ENCODE measurements at places on chromosomes 6 and 20. TPM values are rescaled to one million over a fixed set of nuclear protein-coding genes. Genes with fewer than 3 reads are reported as not detected.

The ENTPD6 gene
- 89.2 TPM for total RNA-seq

The CAPN11 gene
- not detected for total RNA-seq

The FOXA2 gene
- 0.10 TPM for total RNA-seq

The SNAP91 gene
- not detected for total RNA-seq

The OLIG3 gene
- total RNA-seq, result not detected

The PNPLA1 gene
- 0.10 TPM for total RNA-seq

The C6orf15 gene
- not detected for total RNA-seq

The SMLR1 gene
- total RNA-seq, result not detected

The SLC52A3 gene
- 10.2 TPM for total RNA-seq

The PKHD1 gene
- not detected for total RNA-seq

DNA sequence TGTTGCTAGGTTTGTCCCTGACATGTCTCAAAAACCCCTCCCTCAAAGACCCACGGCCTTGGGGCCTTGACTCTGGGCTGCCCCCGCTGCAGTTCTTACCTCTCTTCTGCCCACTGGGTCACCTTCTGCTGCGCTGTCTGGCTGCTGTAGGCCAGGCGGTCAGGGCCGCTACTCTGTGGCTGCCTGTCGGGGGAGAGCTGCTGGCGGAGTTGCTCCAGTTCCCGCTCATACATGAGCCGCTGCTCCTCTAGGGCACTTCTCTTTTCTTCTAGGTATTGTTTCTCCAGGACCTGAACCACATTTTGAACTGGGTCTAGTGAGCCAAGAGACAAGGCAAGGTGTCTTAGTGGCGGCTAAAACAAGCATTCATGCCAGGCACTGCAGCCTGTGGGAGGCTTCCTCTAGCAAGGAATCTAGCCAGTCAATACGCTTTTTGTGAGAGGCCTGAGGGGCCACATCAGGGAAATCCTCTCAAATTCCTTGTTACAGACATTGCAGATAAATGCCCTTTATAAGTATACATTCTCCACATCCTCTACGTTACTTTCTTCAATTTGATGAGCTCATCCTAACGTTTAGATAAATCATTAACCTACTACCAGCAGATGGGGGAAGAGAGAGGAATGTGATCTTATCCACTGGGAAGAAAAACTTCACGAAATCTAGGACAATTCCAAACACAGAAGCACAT is 110.3 kb upstream of the NUP153 start:
- DNase-seq, result no peak

GRCh38 chr6:102732898-102733297 is 1339.4 kb downstream of the GRIK2 start:
- no peak for DNase-seq

DNA sequence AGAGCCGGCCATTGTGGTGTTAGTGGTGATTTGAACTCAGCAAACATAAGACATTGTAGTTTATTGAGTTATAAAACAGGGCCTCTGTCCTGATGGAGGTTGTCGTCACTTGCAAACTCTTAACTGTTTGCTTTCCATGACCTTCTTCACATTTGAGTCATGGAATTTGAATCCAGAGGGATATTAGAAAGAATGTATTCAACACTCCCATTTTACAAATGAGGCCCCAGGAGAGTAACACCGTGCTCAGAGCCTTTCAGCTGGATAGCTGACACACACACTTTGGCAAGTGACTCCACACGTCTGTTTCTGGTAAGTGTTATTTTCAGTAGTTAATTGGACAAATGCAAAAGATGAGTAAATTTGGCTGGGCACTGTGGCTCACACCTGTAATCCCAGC is 72.4 kb upstream of the XRN2 start:
- no peak for DNase-seq

DNA sequence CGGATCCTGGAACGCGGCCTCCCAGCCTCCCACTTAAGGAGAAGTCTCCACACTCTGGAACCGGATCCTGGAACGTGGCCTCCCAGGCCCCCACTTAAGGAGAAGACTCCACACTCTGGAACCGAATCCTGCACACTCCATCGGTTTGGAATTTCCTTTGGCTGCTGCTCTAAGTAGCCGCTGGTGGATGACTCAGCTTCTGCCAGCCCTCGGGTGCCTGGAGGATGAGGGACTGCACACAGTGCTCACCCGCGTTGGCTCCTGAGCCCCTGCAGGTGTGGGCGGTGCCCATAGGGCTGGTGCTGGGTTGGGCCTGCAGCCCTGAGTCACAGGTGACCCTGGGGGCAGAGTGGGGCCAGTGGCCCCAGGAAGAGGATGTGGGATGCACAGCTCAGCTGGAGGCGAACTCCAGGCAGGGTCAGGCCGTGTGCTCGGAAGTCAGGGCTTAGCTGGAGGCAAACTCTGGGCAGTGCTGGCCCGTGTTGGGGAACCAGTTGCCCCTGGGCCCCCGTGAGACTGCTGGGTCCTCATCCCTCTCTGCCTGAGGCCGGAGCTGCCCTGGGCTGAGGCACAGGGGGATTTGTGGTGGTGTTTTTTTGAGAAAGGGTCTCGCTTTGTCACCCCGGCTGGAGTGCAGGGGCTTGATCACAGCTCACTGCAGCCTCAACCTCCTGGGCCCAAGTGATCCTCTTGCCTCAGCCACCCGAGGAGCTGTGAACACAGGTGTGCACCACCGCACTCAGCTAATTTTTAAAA is 13.9 kb upstream of the TNFRSF6B start:
- DNase-seq, result peak; percentile 97

- DNase-seq, result no peak
Measured at GRCh38 chr6:125746731-125747588, 2.5 kb upstream of the HEY2 start.

DNA sequence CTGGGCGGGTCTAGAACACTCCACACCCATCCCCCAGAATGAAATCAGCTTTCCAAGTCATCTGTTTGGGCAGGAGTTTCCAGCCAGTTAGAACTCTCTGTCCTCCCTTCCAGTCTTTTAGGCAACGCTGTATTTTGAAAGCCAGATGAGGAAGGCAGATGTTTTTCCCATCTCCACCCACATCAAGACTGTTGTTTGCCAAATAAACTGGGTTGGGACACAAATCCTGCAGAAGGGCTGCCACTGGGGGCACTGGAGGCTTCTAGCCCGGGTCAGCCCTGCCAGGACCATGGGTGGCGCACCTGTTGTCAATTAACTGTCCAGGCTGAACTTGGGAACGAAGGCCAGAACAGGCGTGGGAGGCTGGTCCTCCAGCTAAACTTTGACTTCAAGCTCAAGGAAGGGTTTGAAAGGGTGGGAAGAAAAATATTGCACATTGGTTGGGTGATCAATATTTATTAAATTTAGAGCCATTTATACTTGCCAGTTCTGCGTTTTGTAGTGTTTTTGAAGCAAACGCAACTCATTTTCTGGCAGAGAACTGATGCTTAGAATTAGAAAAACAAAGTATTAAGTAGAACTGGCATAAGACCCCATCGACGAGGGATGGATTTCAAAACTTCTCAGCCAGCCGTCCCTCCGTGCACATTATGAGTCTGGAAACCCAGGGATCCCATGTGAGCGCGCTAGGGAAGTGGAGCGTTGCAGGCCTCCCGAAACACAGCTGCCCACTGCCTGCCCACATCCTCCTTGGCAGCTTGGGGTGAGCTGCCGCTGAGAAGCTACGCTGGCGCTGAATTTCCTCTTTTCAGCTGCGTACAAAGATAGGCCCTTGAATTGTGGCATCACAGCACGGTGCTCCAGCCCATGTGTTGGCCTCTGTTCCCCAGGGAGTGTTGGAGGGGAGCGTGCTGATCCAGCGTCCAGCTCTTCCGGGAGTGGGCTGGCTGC is 297.4 kb downstream of the QKI start:
- no peak for DNase-seq

DNA sequence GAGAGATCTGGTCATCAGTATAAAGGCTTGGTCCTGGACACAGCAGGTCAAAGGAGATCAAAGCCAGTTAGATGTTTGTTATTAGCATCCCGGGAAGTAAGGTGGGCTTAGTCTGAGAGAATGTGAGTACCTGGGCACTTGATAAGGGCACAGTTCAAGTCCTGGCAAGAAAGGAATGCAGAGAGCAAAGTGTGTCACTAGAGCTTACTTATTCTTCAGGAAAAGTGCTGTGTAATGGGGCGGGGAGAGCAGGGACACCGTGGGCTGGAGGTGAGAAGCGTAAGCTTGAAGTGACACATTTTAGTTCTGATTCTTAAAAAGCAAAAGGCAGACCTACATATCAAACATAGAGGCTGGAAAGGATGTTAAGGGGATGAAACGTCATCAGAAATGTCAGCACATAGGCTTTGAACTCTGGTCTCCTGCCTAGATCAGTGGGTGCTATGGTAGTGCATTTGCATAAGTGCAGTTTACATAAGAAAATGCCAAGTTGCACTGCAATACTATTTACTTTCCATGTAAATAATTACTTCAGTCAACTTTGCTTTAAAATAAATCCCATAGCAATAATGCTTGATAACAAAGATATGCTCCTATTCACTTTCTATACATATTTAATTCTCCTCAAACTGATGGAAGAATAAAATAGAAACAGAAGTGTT is 2.6 kb downstream of the SAMD5 start:
- DNase-seq, result no peak

DNA sequence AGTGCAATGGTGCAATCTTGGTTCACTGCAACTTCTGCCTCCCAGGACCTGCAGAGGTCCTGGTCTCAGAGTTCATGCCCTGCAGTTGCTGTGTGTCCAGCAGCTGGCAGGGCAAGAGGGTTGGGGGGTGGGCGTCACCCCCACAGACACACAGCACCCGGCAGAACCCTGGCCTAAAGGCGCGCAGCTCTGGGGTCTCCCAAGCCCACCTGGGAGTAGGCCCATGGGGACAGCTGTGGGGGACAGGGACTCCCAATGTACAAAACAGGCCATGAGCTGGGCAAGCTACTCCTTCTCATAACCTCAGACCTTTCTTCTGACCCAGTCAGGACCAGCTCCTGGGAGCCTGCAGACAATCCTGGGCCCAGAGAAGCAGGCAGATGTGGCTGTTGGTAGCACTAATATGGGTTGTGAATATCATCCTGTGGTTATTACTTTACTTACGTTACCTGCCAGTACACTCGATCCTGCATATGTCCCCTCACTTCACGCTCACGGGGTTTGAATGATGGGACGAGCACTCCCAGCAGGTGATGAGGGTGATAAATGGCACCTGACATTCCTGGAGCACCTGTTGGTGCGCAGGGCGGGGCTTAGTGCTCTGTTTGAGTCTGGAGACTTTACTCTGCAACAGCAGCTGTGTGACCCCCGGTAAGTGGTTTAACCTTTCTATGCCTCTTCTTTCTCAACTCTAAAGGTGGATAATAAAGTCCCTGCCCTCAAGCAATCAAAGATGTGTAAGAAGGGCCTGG is 39.9 kb upstream of the SULF2 start:
- DNase-seq, result no peak

DNA sequence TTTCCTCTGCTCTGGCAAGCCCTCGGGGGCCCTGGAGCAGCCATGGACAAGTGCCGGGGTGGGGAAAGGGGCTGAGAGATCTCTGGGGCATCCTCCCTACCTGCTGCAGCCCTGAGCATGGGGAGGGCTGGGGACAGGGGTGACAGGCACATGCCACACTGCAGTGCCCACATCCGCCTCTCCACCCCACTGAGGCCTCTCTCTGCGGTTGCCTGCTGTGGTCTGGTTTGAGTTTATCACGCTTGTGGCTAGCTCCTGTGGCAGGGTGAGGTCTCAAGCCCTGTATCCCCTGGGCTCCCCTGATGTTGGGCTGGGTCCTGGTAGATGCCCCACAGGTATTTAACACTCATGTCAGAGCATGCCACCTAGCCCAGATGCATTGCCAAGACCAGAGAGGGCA is 52.9 kb upstream of the MLN start:
- no peak for DNase-seq

DNA sequence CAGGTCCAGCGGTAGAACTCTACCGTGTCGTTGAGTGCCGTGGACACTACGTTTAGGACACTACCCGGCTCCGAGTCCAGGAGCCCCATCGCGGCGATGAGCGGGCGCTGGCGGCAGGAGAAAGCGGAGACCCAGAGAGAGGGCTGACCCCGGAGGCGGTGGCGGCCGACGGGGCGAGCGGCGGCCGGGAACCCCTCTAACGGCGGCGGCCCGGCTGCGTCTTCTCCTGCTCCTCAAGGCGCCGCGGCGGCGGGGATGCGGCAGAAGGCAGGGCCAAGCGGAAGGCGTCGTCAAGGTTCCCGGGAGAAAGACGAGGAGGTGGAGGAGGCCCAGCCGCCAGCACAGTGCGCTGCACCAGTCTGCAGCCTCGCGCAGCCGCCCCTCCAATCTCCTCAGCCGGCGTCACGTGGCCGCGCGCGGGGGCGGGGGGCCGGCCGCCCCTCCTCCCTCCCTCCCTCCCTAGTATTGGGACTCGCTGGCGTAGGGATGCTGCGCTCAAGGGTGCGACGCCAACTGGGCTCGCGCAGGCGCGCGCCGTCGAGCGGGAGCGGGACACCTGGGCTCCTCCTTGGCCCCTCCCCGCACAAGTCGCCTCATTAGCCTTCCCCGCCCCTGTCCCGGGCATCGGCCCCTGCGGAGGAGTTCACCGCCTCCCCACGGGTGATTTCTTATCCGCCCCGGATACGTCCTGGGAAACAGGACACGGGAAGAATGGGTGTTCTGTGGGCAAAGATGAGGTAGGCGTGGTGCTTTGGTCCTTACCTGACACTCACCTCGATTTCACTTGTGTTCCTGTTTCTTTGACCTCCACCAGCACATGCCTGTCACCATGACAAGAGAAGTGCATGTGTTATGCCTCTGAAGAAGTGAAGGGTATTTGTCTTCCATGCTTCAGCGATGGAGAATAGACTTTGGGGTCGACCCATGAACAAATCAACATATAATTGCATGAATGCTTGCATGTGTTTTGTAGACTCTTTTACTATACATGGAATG is at the start of gene ELOVL4:
TSS of gene ELOVL4 (minus strand) at position 363 of the 996 bp plus-strand sequence. CDS start at position 89, 274 bp downstream.
- DNase-seq, result no peak

GRCh38 chr6:41707565-41708200 is 27.7 kb downstream of the TFEB start:
- DNase-seq, result no peak

GRCh38 chr20:6898928-6899327 is 131.4 kb downstream of the BMP2 start:
- no peak for DNase-seq

- DNase-seq, result no peak
Measured at GRCh38 chr6:159689001-159689400, 4.0 kb downstream of the SOD2 start.

GRCh38 chr20:61835301-61835700 is 230.4 kb downstream of the TAF4 start:
- no peak for DNase-seq

GRCh38 chr6:170150590-170150945 is 140.3 kb downstream of the DLL1 start:
- no peak for DNase-seq

Measured in HCT116 (cell line).